GM18507 (cell line): ENCODE measurements at places on chromosomes 2 and 18.

DNA sequence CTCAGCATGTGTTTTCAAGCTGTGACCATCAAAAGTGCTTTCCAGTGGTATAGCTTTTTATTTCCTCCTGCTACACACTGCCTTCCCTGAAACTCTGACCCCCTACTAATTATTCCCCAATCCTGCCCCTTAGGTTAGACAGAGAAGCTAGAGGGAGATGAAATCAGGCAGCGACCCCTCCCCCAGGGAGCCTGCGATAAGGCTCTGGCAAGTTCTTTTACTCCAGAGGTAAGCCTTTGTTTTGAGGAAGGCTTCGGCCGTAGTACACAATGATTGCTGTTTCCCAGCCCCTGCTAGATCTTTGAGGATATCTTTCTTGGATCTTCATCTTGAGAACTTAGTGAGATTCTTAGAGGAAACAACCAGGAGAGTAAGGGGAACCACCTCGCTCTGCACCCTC lies 33.5 kb upstream of the NOL4 start:
- DNase-seq, result no peak

DNA sequence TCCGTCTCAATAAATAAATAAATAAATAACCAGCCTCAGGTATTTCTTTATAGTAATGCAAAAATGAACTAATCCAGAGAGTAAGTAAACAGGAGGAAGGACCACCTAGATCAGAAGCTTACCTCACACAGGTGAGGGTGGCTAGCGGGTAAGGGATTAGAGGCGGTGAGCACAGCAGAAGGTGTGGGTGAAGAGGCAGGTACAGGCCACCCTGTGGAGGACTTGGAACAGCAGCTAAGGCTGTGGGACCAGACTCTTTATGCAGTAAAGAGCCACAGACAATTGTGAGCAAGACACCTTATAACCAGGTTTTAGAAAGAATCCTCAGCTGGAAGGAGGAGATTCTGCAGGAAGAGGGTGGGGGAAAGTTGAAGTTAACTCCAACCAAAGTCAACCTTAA lies 34.2 kb upstream of the TTR start:
- no peak for DNase-seq

DNA sequence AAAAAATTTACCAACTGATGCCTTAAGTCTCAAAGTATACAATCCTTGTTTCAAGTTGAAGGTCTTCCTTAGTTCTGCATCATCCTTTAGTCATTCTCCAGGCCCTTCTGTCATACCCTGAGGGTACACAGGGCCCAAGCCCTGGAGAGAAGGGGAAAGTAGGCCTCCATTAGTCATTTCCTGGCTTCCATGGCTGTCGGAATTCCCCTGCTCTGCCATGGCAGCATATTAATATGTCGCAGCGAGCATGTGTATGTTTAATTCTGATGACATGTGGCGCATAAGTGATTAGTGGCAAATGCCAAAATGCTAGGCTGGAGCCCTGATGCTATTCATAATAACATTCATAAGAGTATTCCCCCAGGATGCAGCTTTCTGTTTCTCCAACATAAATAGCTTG lies 22.1 kb downstream of the GPR39 start:
- DNase-seq, result no peak

DNA sequence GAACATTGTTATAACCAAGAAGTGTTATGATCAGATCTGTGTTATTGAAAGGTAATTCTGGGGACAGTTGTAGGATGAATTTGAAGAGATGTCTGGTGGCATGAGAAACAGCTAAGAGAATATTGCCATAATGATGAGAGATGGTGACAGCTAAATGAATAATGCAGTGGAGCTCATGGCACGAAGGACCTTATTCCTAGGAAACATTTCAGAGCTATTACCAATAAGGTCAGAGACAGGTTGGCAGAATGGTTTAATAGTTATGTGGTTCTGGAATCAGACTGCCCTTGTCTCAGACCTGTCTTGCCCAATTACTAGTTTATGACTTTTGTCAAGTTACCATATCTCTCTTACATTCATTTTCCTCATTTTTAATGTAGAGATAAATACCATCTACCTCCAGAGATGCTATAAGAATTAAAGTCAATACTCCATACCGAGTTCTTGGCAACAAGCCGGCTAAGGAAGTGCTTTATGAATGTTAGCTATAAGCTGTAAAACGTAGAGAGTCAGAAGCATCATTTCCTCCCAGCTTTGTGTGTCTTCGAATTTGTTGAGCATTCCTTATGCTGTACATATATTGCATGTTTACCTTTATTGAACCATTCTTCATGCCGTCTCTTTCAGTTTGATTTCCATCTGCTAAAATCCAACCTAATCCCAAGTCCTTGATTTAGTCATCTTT lies 73.6 kb upstream of the COL5A2 start:
- no peak for DNase-seq

DNA sequence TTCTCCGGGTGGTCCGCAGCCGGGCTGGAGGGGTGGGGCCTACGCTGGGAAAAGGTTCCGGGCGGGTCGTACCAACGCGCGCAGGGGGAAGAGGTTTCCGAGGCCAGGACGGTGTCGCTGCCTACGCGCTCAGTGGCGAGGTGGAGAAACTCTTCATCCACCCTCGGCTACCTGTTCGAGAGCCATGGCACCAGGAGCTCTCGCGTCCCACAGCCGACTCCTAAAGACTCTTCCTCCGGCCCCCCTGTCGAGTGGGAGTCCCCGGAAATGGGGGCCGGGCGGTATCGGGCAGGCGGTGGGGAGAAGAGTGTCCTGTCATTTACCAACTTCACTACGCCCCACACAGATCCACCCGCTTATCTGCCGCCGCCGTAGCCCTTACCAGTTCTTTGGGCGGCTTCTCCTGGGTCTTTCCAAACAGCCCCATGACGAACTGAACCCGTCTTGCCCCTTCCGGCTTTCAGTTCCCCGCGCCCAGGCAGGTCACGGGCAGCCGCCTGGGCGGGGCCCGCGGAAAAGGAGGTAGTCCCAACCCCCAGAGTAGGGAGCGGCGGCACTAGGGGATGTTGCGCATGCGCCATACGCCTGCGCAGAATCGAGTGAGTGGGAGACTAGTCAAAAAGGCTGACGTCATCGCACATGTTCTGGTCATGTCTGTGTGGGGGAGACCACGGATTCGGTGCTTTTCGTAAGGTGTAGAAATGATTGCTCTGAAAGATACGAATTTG lies at the start of gene CHMP3:
CHMP3 (minus strand) TSS at position 522 of the 728 bp plus-strand sequence; CDS start at position 427, 95 bp downstream.
- peak; percentile 93 for DNase-seq

DNA sequence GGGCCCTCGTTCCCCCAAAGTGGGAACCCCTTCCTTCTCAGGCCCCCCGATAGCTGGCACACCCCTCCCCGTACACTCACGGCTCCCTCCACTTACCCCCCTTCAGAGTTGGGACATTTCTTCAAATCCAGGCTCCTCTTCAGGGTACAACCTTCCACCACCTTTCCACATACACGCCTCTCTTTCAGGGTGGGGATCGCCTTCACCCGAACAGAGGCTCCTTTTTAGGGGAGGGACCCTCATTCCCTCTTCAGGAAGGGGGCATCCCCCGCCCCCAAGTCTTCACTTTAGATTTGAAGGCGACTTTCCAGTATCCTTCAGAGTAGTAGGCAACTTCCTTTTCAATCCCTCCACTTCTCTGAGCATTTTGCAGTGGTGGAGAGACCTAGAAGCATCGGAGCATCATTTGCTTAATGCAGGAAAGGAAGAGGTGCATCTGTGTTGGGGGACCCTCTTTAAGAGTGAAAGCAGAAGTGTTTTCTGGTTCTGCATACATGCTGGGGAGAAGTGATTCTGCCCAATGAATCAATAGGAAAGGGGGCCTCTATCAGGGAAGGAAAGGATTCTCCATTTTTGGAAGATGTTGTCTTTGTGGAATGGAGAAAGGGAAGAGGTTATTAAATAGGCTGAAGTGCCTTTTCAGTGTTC lies 845 bp downstream of the EML4 start:
- DNase-seq, result no peak

DNA sequence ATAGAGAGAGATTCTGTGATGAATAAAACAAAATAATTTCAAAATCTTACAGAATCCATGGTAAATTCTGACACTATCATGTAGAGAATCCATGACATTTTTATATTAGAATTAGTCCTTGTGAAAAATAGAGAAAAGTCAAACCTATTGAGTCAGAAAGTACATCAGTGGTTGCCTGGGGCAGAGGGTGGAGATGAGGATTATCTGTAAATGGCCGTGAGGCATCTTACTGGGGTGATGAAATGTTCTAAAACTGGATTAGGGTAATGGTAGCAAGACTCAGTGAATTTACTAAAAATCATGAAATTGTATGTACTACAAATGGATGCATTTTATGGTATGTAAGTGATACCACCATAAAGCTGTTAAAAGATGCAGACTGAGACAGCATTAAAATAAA lies 323.1 kb downstream of the SLC8A1 start:
- DNase-seq, result no peak

DNA sequence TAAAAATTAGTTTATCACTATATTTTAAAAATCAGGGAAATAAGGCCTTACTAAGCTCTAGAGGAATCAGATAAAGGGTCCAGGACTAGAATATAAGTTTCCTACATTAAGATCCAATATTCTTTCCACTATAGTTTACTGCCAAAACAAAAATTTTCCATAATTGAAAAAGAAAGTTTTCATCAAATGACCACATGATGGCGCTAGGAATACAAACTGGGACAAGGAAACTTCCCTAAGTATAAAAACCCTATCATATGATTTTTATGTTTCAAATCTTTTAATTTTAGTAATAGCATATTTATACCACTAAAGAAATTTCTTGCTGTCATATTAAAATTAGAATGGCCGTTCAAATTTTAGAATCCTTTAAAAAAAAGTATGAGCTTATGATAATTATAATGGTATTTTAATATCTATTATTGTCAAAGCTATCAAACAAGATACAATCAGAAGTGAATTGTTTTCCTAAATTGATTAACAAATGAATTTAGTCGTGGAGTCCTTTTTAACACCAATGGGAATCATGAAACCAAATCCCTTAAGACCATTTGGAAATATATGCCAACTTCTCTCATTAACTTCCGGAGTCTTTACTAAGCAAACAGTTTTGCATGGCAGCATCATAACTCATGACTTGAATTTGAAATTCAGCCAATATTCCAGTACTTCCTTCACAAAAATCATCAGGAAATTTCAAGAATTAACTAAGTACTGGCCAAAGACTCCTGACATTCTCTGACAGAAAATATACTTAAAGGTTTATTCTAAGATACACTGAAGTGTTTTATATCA lies 70.3 kb downstream of the SCN1A start:
- DNase-seq, result no peak

DNA sequence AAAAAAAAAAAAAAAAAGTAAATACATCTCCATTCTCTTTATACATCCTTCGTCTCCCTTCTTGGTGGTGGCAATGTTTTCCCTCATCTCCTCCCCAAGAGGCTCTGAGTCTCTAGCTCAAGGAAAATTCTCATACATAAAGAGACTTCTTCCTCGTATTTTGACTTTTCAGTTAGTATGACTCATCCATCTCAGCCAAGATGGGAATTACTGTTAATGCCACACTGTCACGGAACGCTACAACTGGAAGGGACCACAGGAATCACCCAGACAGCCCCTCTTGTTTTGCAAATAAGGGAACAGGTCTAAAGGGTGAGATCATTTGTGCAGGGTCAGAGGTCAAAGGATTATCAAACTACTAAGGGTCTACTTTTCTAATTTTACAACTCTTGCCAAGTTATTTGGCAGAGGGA lies 19.5 kb downstream of the NFE2L2 start:
- no peak for DNase-seq

DNA sequence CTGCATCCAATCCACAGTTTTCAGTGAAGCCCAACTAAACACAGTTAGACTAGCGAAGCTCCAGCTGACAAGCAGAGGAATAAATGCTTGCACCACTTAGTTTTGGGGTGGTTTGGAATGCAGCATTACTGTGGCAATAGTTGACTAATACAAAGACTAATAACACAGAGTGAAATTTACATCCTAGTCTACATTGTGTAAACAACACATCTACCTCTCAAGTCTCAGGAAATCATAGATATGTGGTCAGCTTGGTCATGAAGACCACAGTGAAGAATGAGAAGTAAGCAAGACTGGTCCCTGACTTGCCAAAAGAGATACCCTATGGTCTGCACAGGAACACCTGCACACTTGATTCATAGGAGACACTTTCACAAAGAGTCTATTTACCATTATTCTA lies 155.1 kb upstream of the TANK start:
- no peak for DNase-seq

GRCh38 chr2:176066645-176067588 lies 16.8 kb downstream of the EVX2 start:
- DNase-seq, result no peak

GRCh38 chr18:2907550-2908135 lies 60.8 kb downstream of the EMILIN2 start:
- DNase-seq, result no peak

DNA sequence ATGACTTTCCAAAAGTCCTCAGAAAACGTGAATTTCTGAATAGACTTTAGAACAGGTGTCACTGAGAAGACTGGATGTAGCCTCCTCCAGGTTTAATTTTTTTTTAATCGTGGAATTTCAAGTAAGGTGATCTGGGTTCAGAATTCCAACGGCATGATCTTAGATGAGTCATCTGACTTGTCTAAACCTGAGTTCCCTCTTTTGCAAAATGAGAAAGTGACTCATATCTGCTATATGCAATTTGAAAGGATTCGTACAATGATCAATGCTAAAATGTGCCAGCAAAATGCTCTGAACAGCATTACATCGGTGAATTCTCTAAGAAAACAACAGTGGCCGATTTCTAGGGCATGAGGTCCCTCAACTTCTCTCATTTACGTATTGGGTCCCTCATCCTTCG lies 69.1 kb upstream of the ZNF516 start:
- no peak for DNase-seq

GRCh38 chr18:68826121-68826520 lies 28.2 kb downstream of the CCDC102B start:
- DNase-seq, result no peak

DNA sequence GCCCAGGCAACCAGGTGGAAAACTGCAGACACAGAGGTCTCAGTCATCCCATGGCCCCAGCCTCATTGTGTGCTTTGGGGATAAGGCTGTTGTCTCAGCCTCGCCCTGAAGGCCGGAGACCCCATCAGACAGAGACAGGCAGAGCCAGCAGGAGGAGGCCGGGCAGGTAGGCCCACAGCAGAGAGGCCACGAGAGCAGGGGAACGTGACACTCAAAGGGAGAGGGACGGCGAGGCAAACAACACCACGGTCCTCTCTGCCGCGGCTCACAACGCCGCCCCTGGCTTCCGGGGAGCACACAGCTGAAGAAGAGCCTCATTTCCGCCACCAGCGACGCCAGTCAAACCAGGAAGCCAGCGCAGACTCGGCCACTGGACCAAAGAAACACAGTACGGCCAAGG lies 103.3 kb downstream of the ZNF516 start:
- DNase-seq, result no peak

GRCh38 chr2:64652231-64653108 lies 1.2 kb downstream of the SERTAD2 start:
- DNase-seq, result no peak

DNA sequence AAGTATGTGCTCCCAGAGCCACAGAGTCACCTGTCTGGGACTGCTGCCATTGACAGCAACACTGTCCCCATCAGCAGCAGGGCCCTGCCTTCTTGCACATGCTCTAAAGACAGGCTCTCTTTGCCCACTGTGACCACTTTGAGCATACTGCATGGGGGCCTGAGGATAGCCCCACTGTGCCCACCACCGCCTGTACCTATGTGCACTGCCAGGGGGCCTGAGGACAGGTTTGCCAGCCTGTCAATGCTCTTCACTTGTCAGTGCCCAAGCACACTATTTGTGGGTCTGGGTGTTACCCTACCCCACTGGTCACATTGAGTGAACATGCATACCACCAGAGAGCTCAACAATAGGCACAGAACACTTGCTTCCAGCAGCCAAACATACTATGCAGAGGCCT lies 1137.0 kb upstream of the FANCL start:
- DNase-seq, result no peak

- no peak for DNase-seq
These were observed 32.4 kb upstream of the EPG5 start for GRCh38 chr18:45999536-45999935.
